ENCODE measurements at places on chromosomes 6 and 20. TPM values are rescaled to one million over a fixed set of nuclear protein-coding genes. Genes with fewer than 3 reads are reported as not detected.

The BNIP5 gene
- not detected for total RNA-seq

DNA sequence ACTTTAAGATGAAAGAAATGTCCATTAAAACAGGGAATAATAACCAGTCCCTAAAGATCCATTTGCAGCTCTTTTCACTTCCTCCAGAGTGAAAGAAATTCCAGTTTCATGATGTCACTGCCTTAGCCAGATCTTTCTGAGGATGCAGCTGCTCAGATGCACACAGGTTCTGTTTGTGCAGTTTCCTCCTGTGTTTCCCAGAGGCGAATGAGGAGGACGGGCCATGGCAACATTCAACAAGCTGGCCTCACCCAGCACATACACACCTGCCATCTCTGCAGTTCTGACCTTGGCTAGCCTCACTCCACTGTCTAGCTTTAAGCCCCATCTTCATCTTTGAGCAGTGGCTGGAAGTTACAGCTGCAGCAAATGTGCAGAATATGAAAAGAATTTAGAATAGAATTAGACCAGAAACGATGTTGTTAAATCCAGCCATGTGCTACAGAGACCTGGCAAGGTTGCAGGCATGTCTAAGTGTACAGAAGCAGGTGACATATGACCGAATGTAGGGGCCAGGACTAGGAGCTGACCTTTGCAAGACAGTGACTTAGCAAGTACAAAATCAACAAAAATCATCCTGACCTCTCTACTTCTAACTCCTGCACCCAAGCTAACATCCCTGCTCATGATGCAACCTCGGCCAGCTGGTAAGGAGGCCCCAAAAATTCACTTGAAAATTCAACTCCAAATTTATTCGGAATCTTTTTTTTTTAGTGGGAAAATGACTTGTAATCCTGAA, 35.0 kb downstream of the FAM50B start:
- no peaks in the 10 kb centered on the region for H3K4me1 ChIP-seq
- no peak overlapping the region for H3K4me3 ChIP-seq

The ERVFRD-1 gene
- not detected for total RNA-seq

DNA sequence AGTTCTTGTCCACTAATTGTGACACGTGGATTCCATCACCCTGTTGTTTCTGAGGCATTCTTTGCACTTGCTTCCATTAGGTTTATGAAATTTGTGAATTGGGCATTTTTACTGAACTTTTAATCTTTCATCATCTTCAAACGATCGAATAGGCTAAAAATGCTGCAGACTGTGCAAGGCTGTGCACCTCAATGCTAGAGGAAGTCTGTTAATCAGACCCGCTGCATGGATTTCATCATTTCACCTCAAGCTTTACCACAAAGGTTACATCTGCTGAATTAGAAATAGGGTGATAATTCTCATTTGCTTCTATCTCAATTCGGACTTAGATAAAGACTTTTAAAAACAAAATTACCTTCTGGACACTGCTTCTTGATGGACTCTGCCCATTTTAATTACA, 27.8 kb upstream of the F13A1 start:
- DNase-seq = no peak
- peaks cover 24% of the 10 kb centered on the region for H3K27me3 ChIP-seq
- H3K4me1 ChIP-seq = no peaks in the 10 kb centered on the region
- no peaks in the 10 kb centered on the region for H3K36me3 ChIP-seq
- H3K4me3 ChIP-seq = no peak overlapping the region

The KCNS1 gene
- total RNA-seq = not detected

DNA sequence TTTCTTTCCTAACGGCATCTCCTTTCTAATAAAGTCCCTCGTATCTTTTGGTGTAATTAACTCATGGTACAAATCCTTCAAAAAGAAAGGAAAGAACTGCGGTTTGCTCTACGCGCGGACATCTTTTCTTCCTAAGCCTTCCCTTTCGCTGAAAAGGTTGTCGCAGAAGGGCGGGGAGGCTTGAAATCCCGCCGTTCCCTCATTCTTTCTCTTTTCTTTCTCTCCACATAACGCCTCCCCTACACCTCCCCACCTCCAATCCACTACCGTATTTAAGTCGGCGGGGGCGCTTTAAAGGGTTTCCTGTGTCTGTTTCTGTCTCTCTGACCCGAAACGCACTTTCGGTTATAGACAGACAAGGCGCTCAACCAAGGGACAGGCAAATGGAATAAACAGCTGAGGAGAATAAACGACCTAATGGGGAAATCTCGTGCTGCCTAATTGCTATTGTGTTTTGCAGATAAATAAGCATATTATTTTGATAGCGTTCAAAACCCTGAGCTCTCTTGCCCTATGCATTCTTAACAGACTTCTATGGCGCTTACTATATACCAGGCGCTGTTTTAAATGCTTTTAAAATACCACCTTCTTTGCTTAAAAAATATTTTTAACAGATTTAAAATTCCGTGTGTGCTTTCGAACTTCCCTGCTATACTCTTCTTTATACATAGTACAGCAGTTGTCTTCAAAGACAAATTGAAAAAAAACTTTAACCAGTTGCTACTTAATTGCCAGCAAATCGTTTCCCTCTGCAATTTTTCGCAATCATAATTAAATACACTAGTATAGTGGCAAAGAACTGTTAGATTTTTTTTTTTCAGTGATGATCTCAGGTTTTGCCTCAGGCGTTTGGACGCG, 2.5 kb upstream of the HEY2 start:
- H3K27ac ChIP-seq = no peak overlapping the region
- peaks cover 38% of the 10 kb centered on the region for H3K4me1 ChIP-seq
- peak; percentile 45 for DNase-seq
- H3K36me3 ChIP-seq = no peaks in the 10 kb centered on the region
- peaks cover 61% of the 10 kb centered on the region for H3K27me3 ChIP-seq

The TMC2 gene
- total RNA-seq = not detected

GRCh38 chr6:151075527-151075926, 164.2 kb upstream of the AKAP12 start:
- H3K36me3 ChIP-seq = no peaks in the 10 kb centered on the region
- no peak overlapping the region for H3K27ac ChIP-seq
- no peaks in the 10 kb centered on the region for H3K4me1 ChIP-seq

- no peak overlapping the region for H3K27ac ChIP-seq
- DNase-seq = no peak
- H3K4me1 ChIP-seq = peaks cover 9% of the 10 kb centered on the region
- H3K36me3 ChIP-seq = no peaks in the 10 kb centered on the region
Observed at GRCh38 chr6:42555477-42556457, 8.1 kb upstream of the UBR2 start.

- no peak for DNase-seq
- peak overlapping the region; percentile 69 for H3K27ac ChIP-seq
- peaks cover 32% of the 10 kb centered on the region for H3K36me3 ChIP-seq
- peak overlapping the region; percentile 74 for H3K4me3 ChIP-seq
- H3K4me1 ChIP-seq = peaks cover 15% of the 10 kb centered on the region
Observed at GRCh38 chr6:170583756-170584180, 669 bp downstream of the PDCD2 start.

- no peak overlapping the region for H3K27ac ChIP-seq
- no peaks in the 10 kb centered on the region for H3K27me3 ChIP-seq
- no peaks in the 10 kb centered on the region for H3K4me1 ChIP-seq
Observed at GRCh38 chr6:166608774-166609173, 18.3 kb downstream of the RPS6KA2 start.

GRCh38 chr6:19424853-19425252, 412.3 kb upstream of the ID4 start:
- H3K27ac ChIP-seq = no peak overlapping the region
- H3K36me3 ChIP-seq = no peaks in the 10 kb centered on the region
- no peak overlapping the region for H3K4me3 ChIP-seq

The LAMA5 gene
- total RNA-seq = 0.16 TPM

GRCh38 chr6:63589952-63590411, 17.7 kb downstream of the LOC128125822 start:
- no peak for DNase-seq
- no peak overlapping the region for H3K27ac ChIP-seq
- no peaks in the 10 kb centered on the region for H3K27me3 ChIP-seq
- H3K36me3 ChIP-seq = no peaks in the 10 kb centered on the region
- no peak overlapping the region for H3K4me3 ChIP-seq

The TMEM74B gene
- not detected for total RNA-seq

The SLC17A9 gene
- total RNA-seq = 3.5 TPM

DNA sequence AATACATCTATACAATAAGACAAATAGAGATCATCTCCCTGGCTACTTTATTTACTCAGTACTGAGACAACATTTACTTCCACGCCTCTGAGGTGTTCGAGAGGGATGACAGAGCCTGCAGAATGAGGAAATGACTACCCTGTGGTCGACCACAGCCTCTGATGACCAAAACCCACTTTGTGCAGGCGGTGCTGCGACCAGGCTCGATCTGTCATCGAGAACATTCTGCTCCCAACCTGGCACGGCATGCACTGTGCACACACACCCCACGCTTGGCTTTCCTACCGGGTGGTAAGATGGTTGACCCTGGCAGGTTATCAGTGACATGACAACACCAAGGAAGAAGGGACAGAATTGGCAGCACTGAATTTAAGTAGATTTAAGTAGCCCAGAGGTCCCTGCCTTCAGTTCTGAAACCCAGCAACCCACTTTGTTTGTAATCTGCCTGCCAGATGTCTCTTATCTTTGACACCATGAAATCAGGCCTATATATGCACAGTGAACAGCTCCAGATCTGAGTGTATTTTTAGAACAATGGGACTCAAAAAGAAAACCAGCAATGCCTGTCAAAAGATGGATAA, 42.6 kb downstream of the TTI1 start:
- DNase-seq = no peak
- H3K36me3 ChIP-seq = peaks cover 42% of the 10 kb centered on the region
- peaks cover 13% of the 10 kb centered on the region for H3K4me1 ChIP-seq

DNA sequence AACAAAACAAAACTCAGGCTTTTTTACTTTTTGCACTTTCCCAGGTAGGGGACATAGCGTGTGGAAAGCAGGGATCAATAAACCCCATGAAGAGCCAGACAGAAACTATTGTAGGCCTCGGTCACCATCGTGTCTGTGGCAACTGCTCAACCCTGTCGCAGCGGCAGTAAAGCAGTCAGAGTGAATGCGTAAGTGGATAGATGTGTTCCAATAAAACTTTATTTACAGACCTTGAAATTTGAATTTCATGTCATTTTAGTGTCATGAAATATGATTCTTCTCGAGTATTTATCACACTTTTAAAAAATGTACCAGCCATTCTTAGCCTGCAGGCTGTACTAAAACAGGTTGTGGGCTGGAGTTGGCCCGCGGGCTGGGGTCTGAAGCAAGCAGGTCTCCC, 14.5 kb downstream of the BMP7 start:
- no peak overlapping the region for H3K27ac ChIP-seq
- no peak overlapping the region for H3K4me3 ChIP-seq
- peaks cover 9% of the 10 kb centered on the region for H3K4me1 ChIP-seq
- no peaks in the 10 kb centered on the region for H3K36me3 ChIP-seq
- H3K27me3 ChIP-seq = peaks cover 13% of the 10 kb centered on the region

GRCh38 chr20:63589261-63590217, 15.5 kb upstream of the HELZ2 start:
- H3K4me3 ChIP-seq = no peak overlapping the region
- H3K27me3 ChIP-seq = no peaks in the 10 kb centered on the region
- H3K27ac ChIP-seq = no peak overlapping the region
- DNase-seq = no peak

DNA sequence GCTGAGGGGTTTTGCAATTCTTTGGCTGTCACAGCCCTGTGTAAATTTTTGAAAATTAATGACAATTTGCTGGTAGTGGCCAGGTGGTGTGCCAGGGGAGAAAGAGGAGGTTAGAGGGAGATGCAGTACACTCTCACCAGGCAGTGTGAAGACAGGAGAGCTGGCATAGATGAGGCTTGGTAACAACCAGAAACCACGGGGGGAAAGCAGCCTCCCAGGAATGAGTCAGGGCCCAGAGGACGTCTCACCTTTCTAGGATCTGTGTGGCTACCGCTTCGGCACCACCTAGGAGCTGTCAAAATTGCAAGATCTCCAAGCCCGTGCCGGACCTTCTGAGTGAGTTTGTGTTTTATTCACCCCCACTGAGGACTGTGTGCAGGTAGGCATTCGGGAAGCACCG, 171.4 kb downstream of the PACRG start:
- H3K4me1 ChIP-seq = no peaks in the 10 kb centered on the region
- H3K27ac ChIP-seq = no peak overlapping the region
- no peaks in the 10 kb centered on the region for H3K36me3 ChIP-seq
- H3K4me3 ChIP-seq = no peak overlapping the region

The HCRTR2 gene
- total RNA-seq = not detected

GRCh38 chr20:50220093-50220893, 29.7 kb downstream of the CEBPB start:
- no peak for DNase-seq
- H3K27ac ChIP-seq = no peak overlapping the region
- no peaks in the 10 kb centered on the region for H3K36me3 ChIP-seq
- H3K27me3 ChIP-seq = no peaks in the 10 kb centered on the region
- H3K4me1 ChIP-seq = no peaks in the 10 kb centered on the region

- H3K4me3 ChIP-seq = no peak overlapping the region
- H3K27ac ChIP-seq = no peak overlapping the region
- DNase-seq = no peak
- H3K27me3 ChIP-seq = peaks cover 5% of the 10 kb centered on the region
Observed at GRCh38 chr20:54152227-54153040, 21.4 kb downstream of the CYP24A1 start.

GRCh38 chr20:43809206-43809819, 82.5 kb upstream of the GTSF1L start:
- H3K36me3 ChIP-seq = no peaks in the 10 kb centered on the region
- peaks cover 2% of the 10 kb centered on the region for H3K27me3 ChIP-seq
- no peaks in the 10 kb centered on the region for H3K4me1 ChIP-seq
- no peak for DNase-seq
- H3K4me3 ChIP-seq = no peak overlapping the region

DNA sequence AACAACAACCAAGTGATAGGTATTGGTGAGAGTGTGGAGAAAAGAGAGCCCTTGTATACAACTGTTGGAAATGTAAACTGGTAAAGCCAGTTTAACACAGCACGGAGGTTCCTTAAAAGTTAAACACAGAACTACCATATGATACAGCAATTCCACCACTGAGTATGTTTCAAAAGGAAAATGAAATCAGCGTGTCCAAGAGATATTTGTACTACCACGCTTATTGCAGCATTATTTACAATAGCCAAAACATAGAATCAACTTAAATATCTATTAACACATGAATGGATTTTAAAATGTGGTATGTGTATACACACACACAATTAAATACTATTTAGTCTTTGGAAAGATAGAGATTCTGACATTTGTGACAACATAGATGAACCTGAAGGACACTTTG, 1.1 kb downstream of the PTCHD4 start:
- H3K4me1 ChIP-seq = no peaks in the 10 kb centered on the region
- DNase-seq = no peak
- H3K27ac ChIP-seq = no peak overlapping the region
- H3K36me3 ChIP-seq = no peaks in the 10 kb centered on the region
- no peaks in the 10 kb centered on the region for H3K27me3 ChIP-seq
- no peak overlapping the region for H3K4me3 ChIP-seq

DNA sequence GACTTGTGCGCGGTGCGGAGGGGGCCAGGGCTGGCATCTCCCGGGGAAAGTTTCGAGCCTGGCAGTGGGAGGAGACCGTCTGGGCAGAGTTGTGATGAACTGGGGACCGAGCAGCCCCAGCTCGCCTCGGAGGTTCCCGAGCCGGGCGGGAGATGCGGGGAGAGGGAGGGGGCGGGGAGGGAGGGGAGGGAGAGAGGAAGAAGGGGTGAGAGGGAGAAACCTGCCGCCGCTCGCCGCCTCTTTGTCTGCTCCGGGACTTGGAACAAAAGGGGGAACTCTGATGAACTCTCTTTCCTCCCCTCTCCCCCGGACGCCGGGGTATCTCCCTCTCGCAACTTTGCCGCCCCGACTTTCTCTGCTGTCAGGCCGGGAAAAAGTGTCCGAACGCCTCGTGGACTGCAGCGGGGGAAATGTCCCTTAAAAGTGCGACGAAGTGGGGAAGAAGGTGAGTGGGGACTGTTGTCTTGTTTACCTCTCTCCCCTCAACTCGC, 72.7 kb downstream of the SOX4 start:
- H3K27ac ChIP-seq = no peak overlapping the region
- peaks cover 21% of the 10 kb centered on the region for H3K4me1 ChIP-seq
- peaks cover 34% of the 10 kb centered on the region for H3K27me3 ChIP-seq
- DNase-seq = no peak

Data from CD4-positive, alpha-beta T cell (primary cell).